ENCODE measurements at places on chromosomes 16 and 17.
A peak's percentile ranks its signal among the peaks of the same experiment; 100 is the strongest.

GRCh38 chr17:29569245-29569950 lies 897 bp downstream of the TP53I13 start:
- DNase-seq = peak; percentile 32

DNA sequence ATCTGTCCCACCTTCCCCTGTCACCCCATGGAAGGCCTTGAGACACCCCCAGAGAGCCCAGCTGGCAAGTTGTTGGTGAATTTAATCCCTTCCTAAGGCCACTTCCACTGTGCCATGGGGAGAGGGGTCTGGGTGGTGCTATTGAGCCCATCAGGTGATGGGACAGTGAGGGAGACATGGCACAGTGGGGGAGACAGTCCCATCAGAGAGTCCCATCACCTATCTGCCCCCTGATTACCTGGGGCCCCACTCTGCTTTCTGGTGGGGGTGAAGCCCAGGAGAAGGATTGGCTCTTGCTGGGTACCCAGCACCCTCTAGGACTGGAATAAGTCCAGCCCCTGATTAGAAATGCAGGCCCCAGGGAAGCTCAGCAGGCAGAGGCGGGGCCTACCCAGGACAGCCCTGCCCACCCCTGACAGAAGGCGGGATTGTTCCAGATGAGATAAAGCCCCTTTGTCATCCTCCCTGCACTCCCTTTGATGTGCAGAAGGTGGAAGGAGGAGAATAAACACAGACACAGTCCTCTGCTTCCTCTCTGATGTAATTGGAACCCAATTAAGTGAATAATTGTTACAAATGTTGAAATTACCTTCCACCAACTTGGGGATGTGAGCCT lies 18.9 kb downstream of the TMEM132E start:
- DNase-seq = no peak

DNA sequence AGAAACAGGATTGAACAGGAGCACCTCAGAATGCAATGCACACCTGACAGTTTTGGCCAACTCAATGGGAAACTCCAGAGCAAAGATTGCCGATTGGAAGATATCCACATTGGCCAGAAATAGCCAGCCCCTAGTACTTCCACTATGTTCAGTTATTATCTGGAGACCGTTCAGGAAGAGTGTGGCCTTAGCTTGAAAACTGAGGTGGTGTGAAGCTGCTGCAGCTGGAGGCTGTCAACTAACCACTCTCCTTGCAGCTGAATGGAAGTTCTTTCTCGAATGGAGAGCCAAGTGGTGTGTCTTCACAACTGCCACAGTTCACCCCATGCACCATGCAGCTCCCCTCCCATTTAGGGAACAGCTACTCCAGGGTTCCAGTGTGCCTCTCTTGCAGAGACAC lies 61.9 kb upstream of the DHX40 start:
- no peak for DNase-seq

- no peak for DNase-seq
These were observed 6.1 kb downstream of the MINK1 start for GRCh38 chr17:4839221-4839620.

- DNase-seq = no peak
These were observed 58.2 kb upstream of the LHX1 start for GRCh38 chr17:36879027-36879426.

DNA sequence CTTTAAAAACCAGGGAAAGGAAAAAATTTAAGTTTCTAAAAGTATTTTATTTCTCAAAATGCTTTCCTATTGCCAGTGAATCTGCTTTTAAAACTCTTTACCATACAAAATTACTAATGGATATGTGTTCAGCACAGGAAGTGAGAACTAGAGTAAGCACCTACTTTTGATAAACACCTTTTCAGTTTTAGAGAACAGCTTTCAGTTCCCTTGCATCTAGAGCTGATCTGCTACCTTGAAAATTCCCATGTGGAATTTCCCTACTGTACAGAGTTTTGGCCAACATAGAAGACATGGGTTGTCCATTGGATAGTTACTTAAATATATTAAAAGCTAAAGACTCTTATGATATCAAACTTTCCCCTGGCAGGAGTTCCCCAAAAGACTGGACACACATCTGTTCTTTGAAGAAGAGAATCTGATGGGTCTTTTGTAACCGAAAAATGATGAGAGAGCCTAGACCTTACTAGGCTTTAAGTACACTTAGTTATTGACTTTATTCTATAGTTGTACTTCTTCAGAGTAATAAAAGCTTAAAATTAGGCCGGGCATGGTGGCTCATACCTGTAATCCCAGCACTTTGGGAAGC lies 112.1 kb upstream of the CNTNAP4 start:
- DNase-seq = no peak

- no peak for DNase-seq
These were observed 12.4 kb upstream of the SRCIN1 start for GRCh38 chr17:38617967-38618760.

DNA sequence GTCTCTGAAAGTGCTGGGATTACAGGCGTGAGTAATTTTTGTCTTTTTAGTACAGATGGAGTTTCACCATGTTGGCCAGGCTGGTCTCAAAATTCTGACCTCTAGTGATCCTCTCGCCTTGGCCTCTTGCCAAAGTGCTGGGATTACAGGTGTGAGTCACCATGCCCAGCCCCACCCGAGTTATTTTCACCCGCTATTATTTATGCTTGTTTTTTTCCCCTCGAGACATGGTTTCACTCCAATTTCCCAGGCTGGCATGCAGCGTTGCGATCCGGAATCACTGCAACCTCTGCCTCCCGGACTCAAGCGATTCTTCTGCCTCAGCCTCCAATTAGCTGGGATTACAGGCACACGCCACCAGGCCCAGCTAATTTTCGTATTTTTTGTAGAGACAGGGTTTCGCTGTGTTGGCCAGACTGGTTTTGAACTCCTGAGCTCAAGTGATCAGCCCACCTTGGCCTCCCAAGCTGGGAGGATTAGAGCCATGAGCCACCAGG lies 9.2 kb downstream of the RPL23 start:
- no peak for DNase-seq

DNA sequence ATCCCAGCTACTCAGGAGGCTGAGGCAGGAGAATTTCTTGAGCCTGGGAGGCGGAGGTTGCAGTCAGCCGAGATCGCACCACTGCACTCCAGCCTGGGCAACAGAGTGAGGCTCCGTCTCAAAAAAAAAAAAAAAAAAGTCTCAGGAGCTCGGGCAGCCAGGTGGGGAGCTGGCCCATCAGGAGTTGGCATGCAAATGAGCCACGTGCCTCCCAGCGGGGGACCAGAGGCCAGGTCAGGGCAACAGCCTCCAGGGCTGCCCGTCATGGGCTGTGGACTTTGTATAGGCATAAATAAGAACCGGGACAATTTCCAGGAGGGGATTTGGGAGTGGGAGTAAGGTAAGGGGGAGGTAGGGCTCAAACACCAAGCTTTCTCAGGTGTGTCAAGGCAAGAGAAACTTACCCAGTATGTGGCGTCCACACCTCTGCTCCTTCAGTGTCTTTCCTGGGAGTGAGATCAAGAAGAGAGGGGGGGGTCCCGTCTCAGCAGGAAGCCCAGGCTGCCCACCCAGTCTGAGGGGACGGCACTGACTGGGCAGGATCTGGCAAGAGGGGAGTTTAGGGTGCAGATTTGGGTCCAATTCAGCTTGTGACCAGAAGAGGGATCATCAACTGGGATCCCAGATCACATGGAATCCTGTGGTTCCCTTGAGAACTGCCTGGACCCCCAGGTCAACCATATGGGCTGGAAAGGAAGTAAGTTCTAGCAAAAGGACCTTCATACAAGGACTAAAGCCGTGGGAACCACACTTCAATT lies 22.3 kb upstream of the G6PC1 start:
- DNase-seq = no peak

DNA sequence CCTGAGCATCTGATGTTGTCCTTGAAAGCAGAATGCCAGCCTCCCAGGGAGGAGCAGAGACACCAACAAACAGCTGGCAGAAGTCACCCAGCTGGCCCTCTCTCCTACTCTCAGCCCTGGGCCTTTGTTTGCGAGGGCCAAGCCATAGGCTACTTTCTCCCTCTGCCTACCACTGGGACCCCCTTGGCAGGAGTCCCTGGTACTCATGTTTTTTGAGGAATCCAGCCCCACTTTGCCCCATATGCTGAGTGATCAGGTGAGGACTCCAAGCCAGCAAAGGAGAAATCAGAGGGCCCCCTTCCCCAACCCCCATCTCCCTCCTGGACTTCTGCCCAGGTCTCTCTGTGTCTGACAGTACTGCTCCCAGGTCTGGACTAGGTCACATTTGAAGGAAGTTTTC lies 121.9 kb downstream of the USP31 start:
- DNase-seq = no peak

DNA sequence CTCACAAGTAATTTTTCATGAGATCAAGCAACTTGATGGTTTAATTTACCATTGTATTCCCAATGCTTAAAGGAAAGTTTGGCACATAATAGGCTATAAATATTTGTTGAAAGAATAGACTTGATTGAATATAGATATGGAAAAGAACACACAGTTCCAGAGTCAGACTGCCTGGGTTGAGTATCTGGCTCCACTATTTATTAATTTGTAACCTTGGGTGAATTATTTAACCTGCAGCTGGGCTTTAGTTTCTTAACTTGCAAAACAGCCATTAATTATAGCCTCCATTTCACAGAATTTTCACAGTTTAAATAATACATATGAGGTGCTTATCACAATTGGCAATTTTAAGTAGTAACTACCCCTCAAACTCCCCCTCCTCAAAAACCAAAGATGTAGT lies 73.6 kb downstream of the NCOR1 start:
- DNase-seq = no peak

DNA sequence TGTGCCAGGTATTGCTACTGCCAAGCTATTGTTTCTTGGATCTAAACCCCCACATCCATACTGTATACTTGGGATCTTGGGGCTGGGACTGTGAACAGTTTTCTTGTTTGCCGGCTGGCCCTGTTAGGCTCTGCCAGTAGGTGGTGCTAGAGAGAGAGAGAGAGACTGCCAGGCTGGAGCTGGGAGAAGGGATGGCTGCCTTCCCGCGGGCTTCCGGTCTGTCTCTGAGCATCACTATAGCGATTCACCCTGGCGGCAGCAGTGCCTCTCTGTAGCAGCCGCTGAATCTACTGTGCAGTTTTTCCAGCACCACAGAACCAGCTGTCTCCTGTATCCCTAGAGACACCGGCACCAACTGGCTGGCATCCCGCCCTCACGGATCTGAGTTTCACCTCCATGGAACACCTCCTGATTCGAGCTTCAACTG lies 201.2 kb downstream of the UTP18 start:
- peak; percentile 72 for DNase-seq

- no peak for DNase-seq
These were observed 1214.6 kb downstream of the CDH8 start for GRCh38 chr16:60821661-60822060.

DNA sequence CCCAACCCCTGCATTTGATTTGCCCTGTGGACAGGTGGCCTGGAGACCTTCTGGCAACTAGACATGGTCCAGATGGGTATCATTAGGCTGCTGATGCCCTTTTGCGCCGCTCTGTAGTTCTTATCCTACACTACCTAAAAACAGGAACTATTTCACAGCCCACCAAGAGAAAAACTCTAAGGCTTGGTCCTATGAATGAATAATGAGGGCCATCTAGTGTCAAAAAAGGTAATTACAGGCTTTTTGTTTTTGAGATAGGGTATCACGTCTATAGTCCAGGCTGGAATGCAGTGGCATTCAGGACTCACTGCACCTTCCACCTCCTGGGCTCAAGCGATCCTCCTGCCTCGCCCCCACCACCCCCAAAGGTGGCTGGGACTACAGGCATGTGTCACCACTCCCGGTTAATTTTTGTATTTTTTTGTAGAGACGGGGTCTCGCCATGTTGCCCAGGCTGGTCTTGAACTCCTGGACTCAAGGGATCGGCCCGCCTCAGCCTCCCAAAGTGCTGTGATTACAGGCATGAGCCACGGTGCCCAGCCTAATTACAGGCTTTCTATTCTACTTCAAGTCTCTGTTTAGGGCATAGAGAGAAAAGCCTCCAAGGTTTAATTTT lies 20.9 kb downstream of the COIL start:
- DNase-seq = no peak

DNA sequence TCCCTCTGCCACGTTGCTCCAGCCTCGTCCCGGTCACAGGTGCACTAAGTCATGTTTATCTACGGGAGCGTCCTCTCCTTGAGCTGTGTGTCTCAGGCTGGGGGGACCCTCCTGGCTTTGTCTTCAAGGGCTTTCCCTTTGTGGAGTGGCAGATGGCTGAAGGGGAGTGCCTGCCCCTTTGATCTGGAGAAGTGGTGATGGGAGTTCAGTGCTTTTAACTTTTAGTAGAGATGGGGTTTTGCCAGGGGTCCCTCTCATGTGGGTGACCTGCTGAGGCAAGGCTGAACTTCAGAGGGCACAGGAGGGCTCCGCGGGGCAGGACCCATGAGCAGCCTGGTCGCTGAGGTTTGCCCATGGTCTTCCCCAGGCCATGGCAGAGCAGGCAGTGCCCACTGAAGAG lies 73.1 kb upstream of the CDC42EP4 start:
- DNase-seq = peak; percentile 8

- peak; percentile 70 for DNase-seq
These were observed 202.0 kb downstream of the C16orf78 start for GRCh38 chr16:49575346-49576172.

- peak; percentile 65 for DNase-seq
These were observed 59.1 kb downstream of the NEUROD2 start for GRCh38 chr17:39548494-39549225.

- no peak for DNase-seq
These were observed 3.4 kb downstream of the CHST6 start for GRCh38 chr16:75491876-75492275.

DNA sequence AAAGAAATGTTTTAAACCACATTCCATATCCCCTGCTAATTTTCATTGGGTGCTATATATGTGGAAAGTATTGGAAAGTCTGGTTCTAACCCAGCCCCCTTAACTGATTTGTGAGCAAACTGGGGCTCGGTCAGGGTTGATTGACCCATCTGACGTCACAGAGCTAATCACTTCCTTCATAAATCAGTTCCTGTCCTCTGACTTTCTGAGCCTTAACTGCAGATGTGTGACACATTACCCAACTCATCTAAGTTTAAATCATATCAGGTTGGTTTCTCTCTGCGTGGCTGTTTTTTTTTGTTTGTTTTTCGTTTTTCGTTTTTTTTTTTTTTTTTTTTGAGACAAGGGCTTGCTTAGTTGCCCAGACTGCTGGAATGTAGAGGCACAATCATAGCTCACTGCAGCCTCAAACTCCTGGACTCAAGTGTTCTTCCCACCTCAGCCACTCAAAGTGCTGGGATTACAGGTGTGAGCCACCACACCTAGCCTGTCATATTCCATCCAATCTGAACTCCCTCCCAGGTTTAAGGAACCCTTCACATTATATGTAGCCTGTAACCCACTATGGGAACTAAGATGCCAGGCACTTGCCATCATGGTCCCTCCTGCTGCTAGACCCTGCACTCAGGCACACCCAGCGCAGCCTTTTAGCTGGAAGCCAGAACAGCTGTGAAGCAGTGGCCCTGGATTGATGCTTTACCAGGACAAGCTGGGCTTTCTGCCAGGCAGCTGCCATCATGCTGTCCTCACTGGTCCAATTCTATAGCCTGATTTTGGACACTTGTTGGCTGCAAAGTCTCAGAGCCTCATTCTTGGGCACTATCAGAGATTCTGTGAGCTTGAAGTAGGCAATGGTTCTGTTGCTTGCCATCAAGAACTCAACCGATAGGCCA lies 6.9 kb upstream of the BPTF start:
- peak; percentile 26 for DNase-seq
